ENCODE measurements at places on chromosomes 6 and 20.
A peak's percentile ranks its signal among the peaks of the same experiment; 100 is the strongest.

DNA sequence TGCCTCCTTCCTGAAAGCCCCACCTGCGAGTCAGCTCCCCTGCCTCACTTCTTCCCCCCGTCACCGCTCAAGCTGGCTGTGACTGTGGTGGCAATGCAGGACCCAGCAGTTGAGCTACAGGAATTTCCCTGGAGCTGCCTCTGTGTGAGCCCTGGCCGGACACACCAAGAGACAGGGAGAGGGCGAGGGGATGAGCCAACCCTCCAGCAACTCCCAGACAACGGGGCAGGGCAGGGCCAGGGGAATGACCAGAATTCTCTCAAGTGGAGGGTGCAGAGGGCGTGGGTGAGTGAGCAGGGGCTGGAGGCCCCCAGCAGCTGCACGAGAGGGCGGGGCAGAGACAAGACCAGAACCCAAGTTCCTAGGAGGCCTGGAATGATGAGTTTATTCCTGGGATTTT is 4.9 kb upstream of the ARFGAP1 start:
- DNase-seq, result no peak

- DNase-seq, result peak; percentile 34
These were observed 54.4 kb downstream of the FKBP5 start for GRCh38 chr6:35634316-35634715.

DNA sequence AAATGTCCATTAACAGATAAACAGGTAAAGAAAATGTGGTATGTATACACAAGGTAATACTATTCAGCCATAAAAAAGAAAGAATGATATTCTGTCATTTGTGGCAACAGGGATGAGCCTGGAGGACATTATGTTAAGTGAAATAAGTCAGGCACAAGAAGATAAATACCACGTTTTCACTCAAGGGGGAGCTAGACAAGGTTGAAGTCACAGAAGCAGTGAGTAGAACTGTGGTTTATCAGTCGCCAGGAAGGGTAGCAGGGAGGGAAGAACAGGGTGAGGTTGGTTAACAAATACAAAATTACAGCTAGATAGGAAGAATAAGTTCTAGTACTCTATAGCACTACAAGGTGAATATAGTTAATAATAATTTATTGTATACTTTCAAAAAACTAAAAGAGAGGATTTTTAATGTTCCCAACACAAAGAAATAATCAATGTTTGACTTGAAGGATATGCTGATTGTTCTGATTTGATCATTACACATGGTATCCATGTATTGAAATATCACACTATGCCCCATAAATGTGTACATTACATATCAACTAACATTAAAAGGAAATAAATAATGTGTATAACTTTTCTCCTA is 21.1 kb downstream of the RTN4IP1 start:
- peak; percentile 15 for DNase-seq

DNA sequence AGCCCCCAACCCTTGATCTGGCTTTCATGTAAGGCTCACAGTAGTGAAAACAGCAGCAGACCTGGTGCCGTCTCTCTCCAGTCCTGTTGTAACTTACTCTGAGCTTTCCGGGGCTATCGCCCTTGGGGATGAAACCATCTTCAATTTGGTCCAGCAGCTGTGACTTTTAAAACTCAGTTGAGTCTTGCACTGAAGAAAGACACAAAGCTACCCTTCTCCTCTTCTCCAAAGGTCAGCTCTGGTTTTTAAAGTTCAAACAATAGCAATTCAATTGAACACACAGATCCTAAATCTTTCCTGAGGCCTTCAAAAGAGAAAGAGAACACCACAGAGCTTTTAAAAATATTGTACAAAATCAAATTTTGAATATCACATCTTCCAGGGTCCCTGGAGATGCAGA is 83.5 kb downstream of the SNX5 start:
- no peak for DNase-seq

DNA sequence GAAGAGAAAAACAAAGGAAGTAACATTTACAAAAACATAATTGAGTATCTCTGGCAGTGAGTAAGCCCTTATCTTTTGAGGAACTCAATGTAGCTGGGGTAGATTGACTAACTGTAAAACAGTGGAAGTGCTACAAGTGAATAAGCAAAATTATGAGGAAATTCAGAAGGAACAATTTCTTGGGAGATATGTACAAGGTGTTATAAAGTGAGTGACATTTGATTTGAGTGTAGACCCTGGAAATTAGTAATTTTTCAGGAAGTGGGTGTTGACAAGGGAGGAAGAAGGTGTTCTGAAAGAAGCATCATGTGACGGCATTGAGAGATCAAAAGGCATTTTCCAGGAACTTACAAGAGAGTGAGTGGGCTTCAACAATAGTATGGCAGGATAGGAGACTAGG is 22.2 kb downstream of the XRN2 start:
- DNase-seq, result no peak

GRCh38 chr6:52233975-52234823 is 10.1 kb downstream of the IL17F start:
- peak; percentile 59 for DNase-seq

- DNase-seq, result no peak
These were observed 37.4 kb upstream of the ADGRB3 start for GRCh38 chr6:68597642-68598041.

DNA sequence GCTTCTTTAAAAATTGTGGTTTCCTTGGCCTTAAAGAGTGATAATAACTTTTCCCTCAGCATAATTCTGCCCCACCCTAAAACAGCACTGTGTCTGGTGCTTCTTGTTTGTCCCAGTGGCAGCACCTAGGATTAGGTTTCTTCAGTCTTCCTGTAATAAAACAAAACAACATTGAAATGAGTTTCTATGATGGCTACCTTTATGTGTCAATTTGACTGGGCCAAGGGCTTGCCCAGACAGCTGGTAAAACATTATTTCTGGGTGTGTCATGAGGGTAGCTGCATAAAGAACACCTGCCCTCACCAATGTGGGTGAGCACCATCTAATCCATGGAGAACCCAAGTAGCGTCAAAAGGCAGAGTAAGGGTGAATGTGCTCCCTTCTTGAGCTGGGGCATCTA is 117.8 kb downstream of the QRSL1 start:
- DNase-seq, result no peak

- no peak for DNase-seq
These were observed 1.7 kb upstream of the AIG1 start for GRCh38 chr6:143058987-143059386.

GRCh38 chr6:53724501-53724900 is 58.9 kb upstream of the KLHL31 start:
- DNase-seq, result no peak

DNA sequence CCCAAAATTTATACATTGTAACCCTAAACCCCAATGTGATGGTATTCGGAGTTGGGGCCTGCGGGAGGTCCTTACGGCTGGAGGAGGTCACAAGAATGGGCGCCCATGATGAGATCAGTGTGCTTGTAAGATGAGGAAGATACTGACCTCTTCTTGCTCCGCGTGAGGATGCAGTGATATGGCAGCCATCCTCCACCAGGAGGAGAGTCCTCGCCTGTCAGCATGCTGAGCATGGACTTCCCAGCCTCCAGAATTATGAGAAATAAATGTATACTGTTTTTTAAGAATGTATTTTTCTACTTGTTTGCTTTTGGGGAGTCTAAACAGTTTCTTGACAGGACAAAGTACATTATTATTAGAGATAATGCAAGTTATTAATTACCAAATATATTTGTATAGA is 8.7 kb upstream of the SYNDIG1 start:
- no peak for DNase-seq

- DNase-seq, result no peak
These were observed 6.0 kb downstream of the PARD6B start for GRCh38 chr20:50737352-50737751.

DNA sequence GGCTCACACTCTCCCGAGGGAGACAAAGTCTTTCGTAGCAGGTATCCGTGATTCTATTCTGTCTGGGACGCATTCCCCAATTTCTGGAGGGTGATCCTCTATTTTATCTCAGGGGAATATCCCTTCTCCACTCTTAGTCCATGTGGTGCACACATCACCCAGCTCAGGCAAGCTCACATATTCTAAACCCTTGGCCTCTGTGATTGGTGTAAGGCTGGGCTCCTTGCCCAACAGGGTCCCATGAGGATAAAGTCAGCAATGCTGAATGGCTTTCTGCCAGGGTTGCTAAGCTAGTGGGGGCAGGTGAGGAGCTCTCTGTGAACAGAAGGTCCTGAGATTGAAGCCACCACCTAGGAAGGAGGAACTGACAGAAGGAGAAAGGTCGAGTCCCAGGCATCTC is 137.2 kb downstream of the CDH26 start:
- DNase-seq, result no peak

- DNase-seq, result no peak
These were observed 50.2 kb downstream of the STK35 start for GRCh38 chr20:2151858-2152281.

- DNase-seq, result no peak
These were observed 79.1 kb downstream of the ELOVL4 start for GRCh38 chr6:79868098-79868722.

DNA sequence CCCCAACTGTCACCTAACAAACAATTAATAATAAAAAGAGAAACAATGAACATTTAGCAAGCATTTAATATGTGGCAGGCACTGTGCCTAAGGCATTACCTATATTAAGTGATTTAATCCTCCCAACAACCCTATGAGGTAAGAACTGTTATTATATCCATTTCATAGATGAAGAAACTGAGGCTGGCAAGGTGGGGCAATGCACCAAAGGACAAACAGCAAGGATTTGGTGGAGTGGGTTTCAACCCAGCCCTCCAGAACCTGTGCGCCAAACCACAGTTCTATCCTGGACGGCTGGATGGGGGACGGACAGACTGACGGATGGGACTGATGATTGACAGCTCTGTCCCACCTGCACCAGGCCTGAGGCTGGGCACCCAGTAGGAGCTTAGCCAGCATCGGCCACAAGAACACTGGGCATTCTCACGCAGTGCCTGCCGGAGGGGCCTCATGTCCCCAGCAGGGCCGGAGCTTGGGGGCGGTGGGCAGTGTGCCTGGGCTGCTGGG is 24.6 kb downstream of the NOL4L start:
- no peak for DNase-seq

DNA sequence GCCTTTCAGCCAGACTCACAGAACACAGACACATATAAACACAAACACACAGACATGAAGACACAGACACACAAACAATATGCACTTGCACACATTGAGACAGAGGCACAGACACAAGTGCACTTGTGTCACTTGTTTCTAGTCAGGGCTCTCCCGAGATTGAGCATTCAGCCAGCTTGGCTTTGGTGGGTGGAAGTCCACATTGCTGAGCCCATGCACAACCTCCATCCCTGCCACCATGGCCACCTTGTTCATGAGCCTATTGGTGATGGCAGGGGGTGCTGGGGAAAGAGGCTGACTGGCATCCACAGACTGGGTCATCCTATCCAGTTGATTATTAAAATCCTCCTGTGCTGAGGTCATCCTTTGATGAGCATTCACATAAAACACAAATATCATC is 11.5 kb upstream of the CST7 start:
- DNase-seq, result no peak

GRCh38 chr6:69162811-69163210 is 527.7 kb downstream of the ADGRB3 start:
- no peak for DNase-seq

DNA sequence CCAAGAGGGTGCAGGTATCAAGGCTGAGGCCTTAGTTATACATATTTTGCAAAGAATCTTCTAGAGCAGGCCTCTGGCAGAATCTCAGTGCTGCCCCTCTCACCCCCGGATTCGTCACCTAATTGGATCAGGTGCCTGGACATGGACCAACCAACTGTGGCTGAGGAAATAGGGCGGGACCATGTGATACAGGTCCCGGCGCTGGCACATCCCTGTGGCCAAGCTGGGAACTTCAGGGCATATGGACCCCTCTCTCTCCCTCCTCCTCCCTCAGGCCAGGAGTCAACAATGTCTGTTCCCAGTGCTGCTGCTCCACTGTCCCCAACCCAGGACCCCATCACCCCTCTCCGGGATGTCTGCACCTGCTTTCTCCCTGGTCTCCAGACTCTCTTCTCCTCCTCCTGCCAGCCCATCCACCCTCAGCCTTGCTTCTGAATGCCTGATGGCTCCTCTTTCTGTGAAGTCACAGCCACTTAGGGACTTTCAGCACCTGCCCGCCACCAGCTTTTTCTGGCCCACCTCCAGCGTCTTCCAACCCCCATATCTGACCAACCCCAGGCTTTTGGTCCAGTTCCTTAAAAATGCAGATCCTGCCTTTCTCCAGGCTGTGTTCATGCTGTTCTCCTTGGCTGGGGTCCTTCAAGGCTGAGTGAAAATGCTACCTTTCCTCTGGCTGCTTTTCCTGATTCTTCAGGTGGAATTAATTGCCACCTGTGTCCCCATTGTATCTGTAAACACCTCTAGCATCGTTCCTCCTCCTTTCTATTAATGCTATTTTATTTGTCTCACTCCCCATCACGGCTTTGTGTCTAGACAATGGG is 19.0 kb upstream of the MLN start:
- DNase-seq, result no peak

DNA sequence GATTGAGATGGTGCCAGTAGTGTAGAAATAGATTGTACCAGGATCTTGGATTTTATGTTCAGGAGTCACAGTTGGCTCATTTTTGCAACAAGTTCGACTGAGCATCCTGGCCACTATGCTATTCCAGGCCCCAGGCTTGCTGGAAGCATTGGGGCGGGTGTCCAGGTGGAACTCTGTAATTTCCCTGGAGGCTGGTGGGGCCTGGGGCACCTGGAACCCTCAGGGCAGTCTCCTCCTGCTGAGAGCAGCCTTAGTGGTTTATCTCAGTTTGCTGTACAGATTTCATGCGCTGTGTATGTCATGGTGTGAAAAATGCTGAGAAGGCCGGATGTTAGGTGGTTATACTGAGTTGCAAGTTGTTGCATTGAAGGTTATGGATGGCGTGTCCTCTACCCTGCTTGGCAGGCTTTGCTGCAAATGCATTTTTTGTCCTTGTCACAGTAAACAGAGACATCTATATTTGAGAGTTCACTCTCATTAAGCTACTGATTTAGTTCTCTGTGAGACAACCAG is 135.1 kb upstream of the MYLIP start:
- no peak for DNase-seq

- peak; percentile 31 for DNase-seq
These were observed 53.9 kb downstream of the CEBPB start for GRCh38 chr20:50244352-50245149.

- DNase-seq, result no peak
These were observed 30.6 kb downstream of the MTHFD1L start for GRCh38 chr6:150895928-150896632.

DNA sequence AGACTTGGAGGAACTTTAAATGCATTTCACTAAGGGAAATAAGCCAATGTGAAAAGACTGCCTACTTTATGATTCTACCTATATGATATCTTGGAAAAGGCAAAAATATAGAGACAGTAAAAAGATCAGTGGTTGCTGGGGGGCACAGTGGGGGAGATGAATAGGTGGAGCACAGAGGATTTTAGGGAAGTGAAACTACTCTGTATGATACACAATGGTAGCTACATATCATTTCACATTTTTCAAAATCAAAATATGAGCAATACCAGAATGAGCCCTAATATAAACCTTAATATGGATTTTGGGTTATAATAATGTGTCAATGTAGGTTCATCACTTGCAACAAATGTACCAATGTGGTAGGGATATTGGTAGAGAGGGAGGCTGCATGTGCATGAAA is 161.4 kb upstream of the HTR1E start:
- DNase-seq, result no peak

- no peak for DNase-seq
These were observed 402.6 kb downstream of the SAMD5 start for GRCh38 chr6:147911057-147911456.

Measured in pancreas (tissue), 10 donors.